Lower lobe of right lung (tissue), 2 donors: ENCODE measurements at places on chromosomes 3 and 15. TPM values are rescaled to one million over a fixed set of nuclear protein-coding genes. Genes with fewer than 3 reads are reported as not detected.

SNX22 gene
- total RNA-seq, result 17.4 TPM

GRCh38 chr3:42658091-42658770 lies 4.7 kb downstream of the ZBTB47 start:
- DNase-seq, result no peak

- no peak for DNase-seq
Measured at GRCh38 chr3:107068980-107069379, 308.3 kb upstream of the CCDC54 start.

DNA sequence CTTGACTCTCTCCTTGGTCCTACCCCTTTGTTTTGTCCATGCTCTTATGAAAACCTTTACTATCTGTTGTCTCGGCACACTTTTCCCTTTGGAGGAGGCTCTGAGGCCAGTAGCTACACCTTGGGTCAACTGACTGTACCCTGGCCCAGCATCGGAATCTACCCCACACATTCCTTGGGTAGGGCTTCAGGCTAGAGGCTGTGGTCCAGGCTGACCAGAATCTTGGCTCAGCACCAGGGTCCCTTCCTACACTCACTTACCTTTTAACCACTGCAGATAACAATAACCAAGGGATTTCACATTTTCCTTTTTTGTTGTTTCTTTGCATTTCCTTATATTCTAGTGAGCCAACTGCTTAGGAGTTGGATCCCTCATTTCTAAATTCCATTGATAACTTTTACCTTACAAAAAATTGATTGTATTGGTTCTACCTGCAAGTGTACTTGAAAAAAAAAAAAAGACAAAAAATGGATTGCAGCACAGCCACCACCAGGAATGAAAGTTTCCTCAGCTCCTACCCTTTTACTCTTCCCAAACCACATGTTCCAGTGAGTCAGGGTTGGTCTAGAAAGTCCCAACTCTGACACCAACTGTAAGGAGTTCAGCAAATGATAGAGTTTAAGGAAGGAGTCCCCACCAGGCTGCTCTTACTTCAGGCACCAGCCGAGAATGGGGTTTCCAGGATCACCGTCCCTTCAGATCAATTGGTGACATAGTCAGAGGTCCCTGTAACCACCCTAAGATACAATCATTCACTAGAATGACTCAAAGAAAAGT lies 95.6 kb downstream of the FBLN2 start:
- no peak for DNase-seq

DNA sequence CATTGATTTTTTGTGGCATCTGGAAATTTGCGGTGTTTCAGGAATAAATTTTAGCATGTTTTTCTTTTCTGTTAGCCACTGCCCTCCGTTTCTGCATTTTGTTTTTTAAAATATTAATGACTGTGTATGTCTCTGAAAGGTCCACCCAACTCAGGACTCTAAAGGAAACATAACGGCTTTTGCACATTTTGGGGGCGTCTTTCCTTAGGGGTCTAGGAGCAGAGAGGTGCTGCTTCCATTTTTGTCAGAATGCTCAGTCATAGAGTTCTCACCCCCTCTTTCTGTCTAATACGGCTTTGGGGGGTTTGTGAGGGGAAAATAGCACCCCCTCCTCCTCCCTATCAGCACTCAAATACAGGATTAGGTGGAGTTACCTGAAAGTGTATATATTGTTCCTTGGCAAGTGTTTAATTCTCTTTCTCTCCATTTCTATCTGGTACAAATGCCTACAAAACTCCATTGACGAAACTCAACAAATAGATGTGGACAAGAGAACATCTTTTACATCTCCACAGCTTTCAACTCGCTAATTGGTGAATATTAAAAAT lies 219.4 kb downstream of the MEIS2 start:
- DNase-seq, result no peak
